ENCODE measurements at places on chromosomes 1 and 21.

- no peak for DNase-seq
These were observed 2.7 kb downstream of the CAPN2 start for GRCh38 chr1:223714849-223715603.

GRCh38 chr21:43950481-43950880 is 61.6 kb upstream of the TRAPPC10 start:
- no peak for DNase-seq

DNA sequence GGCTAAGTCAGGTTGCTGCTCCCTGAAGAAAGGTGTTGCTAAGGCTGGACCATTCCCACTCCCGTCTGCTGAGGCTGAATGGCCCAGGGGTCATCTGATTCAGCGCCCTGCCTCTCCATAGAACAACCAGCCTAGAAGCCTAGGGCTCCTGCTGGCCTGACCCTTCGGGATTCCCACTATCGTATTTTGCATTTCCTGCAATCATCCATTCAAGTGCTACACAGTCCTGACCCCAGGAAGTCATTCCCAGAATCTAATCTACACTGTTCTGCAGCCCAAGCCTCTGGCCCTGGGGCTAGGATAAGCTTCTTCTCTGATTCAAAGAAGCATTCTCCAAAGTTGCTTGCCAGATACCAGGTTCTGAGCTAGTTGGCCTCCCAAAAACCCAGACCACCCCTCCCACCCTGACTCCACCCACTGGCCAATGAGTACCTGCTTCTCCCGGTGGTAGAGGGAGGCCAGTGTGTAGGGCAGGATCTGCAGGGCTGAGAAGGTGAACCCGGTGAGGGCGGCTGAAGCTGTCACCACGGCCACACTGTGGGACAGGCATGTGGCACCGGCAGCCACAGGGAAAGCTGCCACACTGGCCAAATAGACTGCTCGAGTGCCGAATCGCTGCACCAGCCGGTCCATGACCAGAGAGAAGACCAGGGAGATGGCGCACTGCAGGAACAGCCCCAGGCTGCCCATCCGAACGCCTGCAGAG is 18.7 kb downstream of the SLC45A3 start:
- no peak for DNase-seq

DNA sequence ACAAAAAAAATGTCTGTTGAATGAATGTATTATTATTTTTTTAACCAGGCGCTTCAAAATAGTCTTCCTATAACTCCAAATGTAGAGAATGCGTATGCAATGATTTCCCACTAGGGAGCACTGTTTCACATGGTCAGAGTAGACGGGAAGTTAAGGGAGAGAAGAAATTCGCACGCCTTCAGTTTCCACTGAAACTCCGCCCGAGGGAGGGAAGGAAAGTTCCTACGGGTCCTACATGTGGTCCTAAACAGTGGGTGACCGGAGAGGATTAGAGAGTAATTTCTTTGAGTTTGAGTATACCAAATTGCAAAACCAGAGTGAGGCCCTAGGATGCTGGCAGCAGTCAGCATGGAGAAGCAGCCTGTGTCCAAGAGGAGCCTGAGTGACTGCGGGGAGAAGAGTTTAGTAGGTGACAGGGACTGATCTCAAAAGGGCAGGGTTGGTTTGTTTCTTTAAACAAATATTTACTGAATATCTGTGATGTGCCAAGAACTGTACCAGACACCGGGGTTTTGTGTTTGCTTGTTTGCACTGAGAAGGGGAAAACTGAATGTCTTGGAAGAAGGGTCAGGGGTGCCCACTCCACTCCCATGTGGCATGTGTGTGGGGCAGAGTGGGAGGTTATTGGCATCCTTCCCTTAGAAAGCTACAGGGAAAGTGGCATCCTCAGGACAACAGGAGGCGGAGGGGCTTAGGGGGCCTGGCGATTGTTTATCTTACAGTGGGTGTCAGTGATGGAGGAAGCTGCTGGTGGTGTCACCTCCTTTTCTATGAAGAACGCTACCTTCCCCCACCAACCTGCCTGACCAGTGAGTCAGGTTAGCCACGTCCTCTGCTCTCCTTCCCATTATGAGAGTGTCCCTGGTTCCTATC is 22.8 kb downstream of the RNU5D-1 start:
- peak; percentile 38 for DNase-seq

- DNase-seq = no peak
These were observed 83.2 kb downstream of the BCAR3 start for GRCh38 chr1:93598396-93598795.

DNA sequence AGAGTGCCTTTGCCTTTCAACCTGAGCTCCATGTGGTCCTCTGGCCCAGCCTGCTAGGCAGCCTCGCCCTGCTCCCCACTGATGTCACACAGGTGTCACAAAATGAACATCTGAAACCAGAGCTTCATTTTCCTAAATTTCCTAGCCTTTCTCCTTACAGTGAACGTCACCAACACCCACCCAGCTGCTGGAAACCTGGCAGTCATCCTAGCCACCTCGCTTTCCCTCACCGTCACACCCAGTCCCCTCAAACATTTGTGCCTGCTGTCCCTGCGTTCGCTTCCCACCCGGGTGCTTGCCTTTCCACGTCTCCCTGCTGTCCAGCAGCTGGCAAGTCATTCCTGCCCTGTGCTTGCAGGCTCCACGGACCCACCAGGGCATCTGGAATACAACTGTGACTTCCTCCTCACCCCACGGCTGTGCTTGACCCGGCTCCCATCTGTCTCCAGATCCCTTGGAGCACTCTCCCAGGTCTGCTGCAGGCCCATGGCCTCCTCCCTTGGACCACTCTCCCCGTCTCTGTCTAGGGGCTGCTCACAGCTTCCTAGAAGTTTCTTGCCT is 23.5 kb downstream of the ADARB1 start:
- no peak for DNase-seq

- DNase-seq = no peak
These were observed 31.8 kb upstream of the DISC1 start for GRCh38 chr1:231594749-231595148.

DNA sequence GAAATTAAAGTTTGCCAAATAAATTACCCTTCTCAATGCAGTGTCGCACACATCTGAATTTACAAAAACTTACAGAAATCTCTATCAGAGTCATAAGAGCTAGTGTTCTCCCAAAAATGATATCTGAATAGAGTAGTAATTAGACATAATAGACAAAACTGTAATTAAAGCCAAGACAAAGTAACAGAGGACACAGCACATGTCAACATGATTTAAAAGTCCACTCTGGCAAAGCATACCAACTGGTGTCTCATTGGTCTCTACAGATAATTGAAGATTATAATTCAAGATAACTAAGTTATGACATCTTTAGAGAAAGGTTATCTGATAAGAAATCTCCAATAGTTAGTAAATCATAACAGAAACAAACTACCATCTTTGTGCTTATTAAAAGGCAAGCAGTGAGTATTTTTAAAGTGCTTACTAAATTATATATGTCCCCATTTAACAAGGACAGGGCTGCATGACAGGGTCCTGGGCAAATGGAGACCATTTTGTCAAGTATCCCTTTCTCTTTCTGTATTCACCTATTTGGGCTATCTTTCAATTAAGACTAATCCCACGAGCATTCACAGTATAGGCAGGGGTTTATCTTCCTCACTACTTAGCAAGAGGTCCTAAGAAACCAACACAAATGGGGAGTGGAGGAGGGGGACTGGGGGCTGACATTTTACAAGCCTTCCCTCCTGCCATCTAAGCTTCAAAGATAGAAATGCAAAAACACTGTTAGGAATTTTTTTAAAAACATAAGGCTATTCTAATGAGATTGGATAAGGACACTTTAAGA is 26.0 kb downstream of the PTP4A2 start:
- no peak for DNase-seq

DNA sequence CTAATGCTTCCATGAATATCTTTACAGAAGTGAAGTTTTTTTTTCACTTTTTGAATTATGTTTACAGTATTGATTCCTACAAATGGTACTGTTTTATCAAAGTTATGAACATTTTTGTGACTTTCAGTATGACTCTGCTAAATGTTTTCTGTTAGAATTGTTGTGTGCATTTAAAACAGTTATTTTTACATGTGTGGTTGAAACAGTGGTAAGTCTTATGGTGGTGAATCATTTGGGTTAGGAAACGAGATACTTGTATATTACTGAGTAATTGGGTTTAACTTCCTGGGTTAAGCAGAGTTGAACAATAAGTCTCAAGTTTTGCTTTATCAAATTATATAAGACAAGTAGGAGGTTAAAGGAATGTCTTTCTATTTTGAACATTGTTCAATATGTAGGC is 66.8 kb downstream of the VPS13D start:
- DNase-seq = no peak
